ENCODE measurements at places on chromosomes 7 and 10.
A peak's percentile ranks its signal among the peaks of the same experiment; 100 is the strongest.

DNA sequence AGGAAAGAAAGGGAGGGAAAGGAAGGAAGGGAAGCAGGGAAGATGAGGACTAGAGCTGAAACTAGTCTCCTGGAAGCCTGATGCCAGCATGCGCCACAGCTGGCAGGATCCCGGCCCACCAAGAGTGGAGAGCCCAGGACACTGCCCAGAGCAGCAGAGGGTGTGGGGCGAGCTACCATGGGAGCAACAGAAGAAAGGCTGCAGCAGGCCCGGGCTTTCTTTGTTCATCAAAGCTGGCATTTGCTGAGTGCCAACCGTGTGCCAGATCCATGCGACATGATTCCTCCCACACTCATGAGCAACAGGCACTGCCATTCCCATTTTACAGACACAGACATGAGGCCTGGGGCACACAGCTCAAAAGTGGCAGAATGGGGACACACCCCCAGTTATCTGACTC lies 68.9 kb downstream of the FAM53B start:
- DNase-seq, result no peak

DNA sequence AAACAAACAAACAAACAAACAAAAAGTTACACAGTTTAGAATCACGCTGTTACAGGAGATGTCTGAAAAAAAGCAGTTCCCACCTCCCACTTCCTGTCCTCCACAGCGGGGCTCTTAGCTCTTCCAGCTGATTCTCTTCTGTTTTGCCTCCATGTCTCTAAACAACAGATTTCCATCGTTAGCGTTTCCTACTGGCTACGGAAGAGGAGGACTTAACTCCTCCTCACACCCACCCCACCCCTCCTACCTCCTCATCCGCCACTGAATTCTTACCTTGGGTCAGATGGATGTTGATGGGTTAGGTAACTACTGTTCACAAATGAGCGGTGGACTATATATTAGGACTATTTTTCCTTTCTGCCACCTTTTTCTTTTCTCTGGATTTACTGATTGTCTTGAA lies 36.8 kb upstream of the NUB1 start:
- DNase-seq, result no peak

DNA sequence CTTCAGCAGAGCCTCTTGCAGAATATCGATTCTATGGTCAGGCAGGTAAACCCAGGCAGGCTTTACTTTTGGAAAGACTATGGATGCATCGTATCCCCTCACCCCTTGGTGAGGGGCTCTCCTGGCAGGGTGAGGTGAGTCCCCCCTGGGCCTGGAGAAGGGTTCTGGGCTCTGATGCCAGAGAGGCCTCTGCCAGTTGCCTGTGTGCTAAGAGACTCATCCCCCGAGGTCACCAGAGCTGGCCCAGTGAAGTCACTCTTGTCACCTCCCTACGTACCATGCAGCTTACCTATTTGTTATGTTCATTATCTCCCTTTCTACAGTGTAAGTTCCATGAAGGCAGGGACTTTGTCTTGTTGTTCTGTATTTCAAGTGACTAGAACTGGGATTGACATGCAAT lies 51.3 kb downstream of the TSPAN15 start:
- no peak for DNase-seq

DNA sequence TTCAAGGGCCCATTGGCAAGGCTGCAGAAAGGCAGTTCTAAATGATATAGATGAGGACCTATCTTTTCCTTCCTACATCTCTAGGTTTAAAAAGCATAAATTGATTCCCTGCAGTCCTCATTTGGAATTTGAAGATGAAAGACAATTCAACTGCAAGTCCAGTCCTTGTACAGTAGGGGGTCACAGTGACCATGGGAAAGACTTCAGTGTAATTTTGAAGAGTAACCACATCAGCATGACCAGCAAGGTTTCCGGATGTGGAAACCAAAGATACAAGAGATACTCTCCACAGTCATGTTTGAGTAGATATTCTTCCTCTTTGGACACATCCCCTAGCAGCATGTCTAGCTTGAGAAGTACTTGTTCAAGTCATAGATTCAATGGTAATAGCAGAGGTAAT lies 539.3 kb upstream of the TEX47 start:
- DNase-seq, result no peak

GRCh38 chr7:94642838-94643653 lies 12.9 kb downstream of the SGCE start:
- DNase-seq, result no peak

DNA sequence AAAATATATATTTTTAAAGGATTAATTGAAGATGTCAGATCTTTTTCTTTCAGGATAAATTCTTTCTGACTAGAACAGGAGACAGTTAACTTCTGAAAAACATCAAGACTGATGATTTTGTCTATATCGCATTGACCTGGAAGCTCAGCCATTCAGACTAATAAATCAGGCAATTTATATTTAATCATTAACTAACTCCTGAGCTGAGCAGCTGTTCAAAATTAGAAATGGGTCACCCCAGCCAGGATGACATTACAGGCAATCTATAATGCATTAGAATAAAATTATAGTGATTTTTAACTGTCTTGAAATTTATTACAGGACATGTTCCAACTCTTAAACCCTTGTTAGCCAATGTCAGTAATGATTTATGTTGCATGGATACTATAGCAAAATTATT lies 139.9 kb downstream of the CDCA7L start:
- no peak for DNase-seq

GRCh38 chr10:95214793-95215192 lies 20.8 kb downstream of the ACSM6 start:
- DNase-seq, result no peak

GRCh38 chr10:122293156-122293960 lies 22.3 kb downstream of the BTBD16 start:
- DNase-seq, result no peak

GRCh38 chr7:1946025-1946772 lies 276.1 kb downstream of the ELFN1 start:
- DNase-seq, result no peak

DNA sequence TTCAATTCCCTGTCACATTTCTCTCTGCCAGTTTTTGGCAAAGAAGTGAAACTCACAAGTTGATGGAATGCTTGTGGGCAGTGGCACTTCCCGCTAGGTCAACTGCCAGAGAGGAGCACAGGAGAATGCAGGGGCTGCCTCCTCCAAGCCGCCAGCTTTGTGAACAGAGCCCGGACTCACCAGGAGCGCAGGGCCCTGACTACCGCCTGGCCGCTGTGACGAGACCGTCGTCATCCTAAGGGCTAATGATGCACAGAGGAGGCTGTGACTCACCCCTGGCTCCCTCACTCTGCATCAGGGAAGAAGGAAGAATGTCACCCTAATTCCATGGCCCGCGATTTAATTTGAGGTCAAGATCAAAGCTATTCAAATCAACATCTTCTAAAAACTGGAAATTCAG lies 123.9 kb downstream of the TAX1BP1 start:
- no peak for DNase-seq

DNA sequence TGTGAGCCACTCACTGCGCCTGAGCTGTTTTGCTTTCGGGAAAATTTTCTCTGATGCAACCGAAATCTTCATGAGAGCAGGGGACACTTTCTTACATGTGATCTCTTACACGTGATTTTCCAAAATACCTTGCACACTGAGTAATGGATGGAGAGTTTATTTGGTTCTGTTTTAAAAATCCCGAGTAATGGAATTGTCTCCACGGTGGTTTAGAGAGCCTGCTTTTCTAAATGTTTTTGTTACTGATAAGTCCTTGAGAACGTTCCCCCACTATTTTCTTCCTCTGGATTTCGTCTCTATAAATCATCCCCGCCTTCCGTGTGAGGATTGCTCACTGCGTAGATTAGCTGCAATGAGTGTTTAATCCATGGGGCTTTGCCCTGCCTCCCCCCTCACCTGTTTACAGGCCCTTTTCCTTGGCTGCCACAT lies 25.7 kb downstream of the CAMK1D start:
- DNase-seq, result no peak

GRCh38 chr7:116621649-116622048 lies 50.3 kb upstream of the MET start:
- DNase-seq, result no peak

GRCh38 chr7:71826141-71826540 lies 586.0 kb downstream of the CALN1 start:
- DNase-seq, result no peak

- DNase-seq, result no peak
These were observed 285.1 kb upstream of the SP8 start for GRCh38 chr7:21071561-21072501.

DNA sequence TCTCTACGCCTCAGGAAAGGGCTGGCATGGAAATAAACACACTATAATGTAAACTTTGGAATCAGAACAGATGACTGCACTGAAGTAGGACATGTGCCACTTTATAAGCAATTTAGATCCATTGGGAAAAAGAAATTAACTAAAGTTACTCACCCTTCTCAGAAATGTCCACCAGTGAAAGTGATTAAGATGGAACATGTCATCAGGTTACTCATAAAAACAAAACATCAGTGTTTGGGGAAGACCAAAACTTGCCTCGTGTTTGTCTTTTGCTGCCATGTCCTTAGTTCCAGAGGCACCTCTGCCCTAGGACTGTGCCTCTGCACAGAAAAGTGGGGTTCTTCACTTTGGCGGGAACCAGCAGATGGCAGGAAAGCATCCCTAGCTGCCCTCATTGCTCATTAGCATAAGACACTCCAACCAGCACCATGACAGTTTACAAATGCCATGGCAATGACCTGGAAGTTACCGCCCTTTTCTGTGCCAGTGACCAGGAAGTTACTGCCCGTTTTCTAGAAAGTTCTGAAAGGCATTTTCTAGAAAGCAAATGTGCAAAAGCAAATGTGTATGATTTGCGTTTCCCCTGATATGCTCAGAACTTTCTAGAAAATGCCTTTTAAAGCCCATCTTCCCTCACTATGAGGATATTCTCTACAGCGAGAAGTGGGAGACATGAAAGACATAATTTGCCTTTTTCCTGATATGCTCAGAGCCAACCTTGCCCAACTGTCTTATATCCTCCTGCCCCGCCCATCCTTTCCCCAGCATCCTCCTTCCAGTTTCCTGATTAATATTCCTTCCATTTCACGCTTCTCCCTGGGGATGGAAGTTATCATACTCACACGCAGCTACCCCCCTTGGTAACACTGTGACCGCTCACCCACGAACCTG lies 258.2 kb downstream of the USP6NL start:
- DNase-seq, result no peak

DNA sequence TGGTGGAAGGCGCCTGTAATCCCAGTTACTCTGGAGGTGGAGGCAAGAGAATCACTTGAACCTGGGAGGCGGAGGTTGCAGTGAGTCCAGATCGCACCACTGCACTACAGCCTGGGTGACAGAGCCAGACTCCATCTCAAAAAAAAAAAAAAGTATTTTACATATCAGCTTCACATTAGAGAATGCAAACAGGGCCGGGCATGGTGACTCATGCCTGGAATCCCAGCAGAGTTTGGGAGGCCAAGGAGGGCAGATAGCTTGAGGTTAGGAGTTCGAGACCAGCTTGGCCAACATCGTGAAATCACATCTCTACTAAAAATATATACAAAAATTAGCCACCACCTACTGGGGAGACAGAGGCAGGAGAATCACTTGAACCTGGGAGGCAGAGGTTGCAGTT lies 31.6 kb downstream of the USP54 start:
- no peak for DNase-seq

- no peak for DNase-seq
These were observed at the start of gene FAM13C for GRCh38 chr10:59362144-59362958. Gene FAM13C, minus strand, starts transcription at chr10:59362549. Its CDS starts 89 bp downstream, at chr10:59362460.

- no peak for DNase-seq
These were observed 295.1 kb downstream of the RPS24 start for GRCh38 chr10:78328592-78329404.

DNA sequence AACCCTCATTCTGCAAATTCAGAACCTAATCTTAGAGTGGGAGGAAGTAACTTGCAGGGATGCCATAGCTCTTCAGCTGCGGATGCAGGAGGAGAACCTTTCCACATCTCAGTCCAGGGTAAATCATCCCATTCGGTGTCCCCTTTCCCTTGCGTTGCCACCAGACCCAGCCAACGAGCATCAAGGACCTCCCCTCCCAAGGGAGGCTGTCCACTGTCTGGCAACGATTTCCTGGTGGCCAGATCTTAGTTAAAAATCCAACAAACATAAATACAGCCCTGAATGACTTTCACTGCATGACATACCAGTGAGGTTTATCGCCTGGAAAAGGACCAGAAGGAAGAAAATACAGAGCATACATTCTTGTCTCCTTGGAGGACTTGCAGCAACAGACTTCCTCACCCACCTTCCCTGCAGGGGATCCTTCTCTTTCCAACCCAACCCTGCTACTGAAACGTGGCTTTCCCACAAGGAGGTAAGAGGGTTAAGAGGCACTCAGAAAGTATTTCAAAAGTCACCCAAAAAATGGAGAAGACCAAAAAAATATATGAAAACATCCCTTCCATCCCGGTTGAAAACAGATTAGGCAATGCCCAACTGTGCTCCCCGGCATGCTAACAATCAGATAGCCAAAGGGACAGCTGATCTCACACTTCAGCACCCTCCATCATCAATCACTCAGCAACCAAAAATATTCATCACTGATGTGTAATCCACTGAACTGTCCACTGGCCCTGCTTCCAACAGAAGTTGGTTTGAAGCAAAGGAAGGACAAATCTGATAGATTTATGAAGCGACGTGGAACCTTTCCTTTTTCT lies 206.6 kb downstream of the TNS3 start:
- no peak for DNase-seq

GRCh38 chr10:42960491-42960990 lies 116.3 kb upstream of the RET start:
- no peak for DNase-seq

GRCh38 chr7:145928937-145929336 lies 187.7 kb upstream of the CNTNAP2 start:
- DNase-seq, result no peak

DNA sequence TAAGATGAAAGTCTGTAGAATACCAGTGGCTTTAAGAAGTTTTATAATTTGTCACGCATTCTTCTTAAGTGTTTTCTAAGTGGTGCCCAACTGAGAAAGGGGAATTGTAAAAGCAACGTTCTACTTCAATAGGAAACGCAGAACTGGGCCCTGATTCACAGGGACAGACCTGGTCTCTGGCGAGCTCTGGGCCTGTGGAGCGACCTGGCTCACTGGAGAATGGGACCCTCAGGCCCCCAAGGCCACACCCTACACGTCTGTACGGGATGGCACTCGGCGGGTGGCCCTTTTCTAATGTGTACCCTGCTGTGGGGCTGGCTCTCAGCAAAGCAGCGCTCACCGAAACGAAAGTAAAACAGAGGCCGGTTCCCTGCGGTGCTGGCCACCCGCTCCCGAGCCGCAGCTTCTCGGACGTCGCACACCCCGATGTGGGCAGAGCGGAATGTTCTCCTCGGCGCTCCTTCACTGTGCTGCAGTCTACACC lies 205.0 kb downstream of the DIP2C start:
- DNase-seq, result peak; percentile 4

DNA sequence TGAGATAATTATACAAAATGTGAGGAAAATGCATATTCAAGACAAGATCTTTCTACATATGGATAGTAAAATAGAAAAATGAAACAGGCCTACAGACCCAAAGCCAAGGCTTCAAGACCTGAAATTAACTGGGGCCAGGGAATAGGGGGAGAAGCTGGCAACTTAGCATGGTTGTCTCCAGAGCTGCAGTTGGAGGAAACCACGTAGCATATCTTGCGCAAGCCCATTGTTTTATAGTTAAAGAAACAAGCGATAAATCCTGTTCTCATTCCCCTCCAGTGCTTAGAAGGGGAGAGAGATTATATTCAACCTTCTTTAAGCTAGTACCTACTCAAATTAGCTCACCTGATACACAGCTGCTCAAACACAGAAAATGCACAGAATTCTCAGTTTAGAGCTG lies 197.1 kb downstream of the SORCS1 start:
- DNase-seq, result no peak

Measured in effector memory CD4-positive, alpha-beta T cell (primary cell).